ENCODE measurements at places on chromosomes 6 and 20.
A peak's percentile ranks its signal among the peaks of the same experiment; 100 is the strongest.

GRCh38 chr20:46631874-46632446 lies 19.3 kb downstream of the SLC13A3 start:
- no peak overlapping the region for H3K4me3 ChIP-seq
- no peak for DNase-seq
- no peaks in the 10 kb centered on the region for H3K36me3 ChIP-seq
- H3K27ac ChIP-seq: no peak overlapping the region

DNA sequence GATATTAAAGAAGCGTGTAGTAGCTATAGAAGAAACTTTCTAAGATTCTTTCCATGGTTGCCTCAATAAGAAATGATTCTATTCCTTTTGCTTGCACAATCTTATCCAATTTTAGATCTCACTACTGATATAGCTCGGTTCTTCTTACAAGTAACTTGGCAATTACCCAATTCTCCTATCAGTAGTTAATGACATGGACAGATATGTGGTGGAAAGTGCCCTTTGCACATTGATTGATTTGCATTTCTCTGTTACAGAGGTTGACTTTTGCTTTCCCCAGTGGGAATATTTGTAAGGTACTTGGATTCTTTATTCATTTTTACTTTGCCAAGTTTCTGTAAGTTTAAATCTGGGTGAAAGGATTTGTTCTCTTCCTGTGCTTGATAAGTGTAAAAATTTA lies 93.7 kb upstream of the QKI start:
- no peak overlapping the region for H3K4me3 ChIP-seq
- peaks cover 6% of the 10 kb centered on the region for H3K4me1 ChIP-seq

DNA sequence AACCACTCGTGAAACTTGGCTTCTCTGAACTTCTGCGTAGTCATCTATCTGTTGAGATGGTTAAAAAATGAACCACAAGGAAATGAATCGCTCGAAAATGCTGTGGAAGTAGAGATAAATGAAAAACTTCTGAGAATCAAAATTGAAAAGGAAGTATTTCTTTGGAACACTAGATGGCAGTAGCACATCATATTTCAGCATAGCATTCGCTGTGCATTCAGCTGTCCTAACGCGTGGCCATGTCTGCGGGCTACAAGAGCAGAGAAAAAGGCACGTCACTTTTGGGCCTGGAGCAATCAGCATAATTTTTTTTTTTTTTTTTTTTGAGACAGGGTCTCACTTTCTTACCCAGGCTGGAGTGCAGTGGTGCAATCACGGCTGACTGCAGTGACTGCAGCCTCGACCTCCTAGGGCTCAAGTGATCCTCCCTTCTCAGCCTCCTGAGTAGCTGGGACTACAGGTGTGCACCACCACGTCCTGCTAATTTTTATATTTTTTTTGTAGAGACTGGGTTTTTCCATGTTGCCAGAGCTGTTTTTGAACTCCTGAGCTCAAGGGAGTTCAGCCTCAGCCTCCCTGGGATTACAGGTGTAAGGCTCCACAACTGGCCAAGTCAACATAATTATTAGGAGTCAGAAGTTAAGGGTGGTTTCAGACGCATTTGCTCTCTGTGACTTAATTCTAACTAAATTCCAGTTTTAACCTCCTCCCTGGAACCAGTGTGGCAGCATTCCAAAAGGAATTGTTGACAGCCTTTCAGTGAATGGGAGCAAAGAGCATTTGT lies 8.8 kb upstream of the PERP start:
- H3K27ac ChIP-seq: no peak overlapping the region
- peak; percentile 65 for DNase-seq
- no peaks in the 10 kb centered on the region for H3K4me1 ChIP-seq
- no peaks in the 10 kb centered on the region for H3K27me3 ChIP-seq
- H3K36me3 ChIP-seq: no peaks in the 10 kb centered on the region

DNA sequence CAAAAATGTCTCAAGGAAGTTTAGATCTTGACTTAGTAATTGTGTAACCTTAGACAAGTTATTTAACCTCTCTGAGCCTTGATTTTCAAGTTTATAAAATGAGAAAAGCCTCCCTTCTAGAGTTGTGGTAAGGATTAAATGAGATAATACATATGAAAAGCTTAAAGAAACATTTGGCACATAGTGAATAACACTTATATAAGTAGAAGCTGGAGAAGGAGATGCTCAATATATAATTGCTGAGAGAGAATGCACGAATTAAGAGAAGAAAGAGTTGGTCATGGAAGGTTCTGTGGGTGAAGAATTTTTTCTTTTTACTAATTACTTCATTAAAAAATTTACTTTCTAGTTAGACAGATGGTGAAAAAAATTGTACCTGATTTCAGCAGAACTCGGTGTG lies 5.3 kb downstream of the ACSS2 start:
- no peaks in the 10 kb centered on the region for H3K4me1 ChIP-seq
- DNase-seq: no peak
- no peak overlapping the region for H3K27ac ChIP-seq
- H3K36me3 ChIP-seq: peaks cover 29% of the 10 kb centered on the region
- no peak overlapping the region for H3K4me3 ChIP-seq

DNA sequence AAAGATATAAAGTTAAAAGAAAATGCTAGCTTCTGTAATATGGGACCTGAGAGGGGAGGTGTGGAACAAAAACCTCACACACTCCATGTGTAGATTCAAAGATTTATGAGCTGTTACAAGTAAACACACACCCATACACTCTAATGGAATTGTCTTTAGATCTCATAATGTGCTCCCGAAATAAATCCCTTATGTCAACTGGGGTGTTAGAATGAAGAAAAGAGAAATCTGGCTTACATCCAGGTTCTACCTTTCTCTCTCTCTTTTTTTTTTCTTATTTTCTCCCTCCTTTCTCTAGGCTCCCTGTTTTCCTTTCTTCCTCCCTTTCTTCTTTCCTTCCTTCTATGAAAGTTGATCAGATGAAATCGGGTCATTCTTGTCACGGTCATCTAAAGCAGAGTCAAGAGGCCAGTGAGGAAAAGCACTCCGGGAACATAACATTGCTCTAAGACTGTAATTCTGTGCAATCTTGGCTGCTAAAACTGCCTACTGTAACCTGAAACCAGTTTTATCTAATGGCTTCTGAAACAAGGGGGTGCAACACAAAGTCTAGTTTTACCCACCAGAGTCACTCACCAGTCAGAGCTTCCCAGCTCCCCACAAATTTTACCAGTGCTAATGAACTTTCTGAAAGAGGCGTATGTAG lies 68.3 kb upstream of the BTBD3 start:
- H3K36me3 ChIP-seq: no peaks in the 10 kb centered on the region
- H3K27ac ChIP-seq: no peak overlapping the region
- no peak overlapping the region for H3K4me3 ChIP-seq
- DNase-seq: no peak
- H3K27me3 ChIP-seq: no peaks in the 10 kb centered on the region
- no peaks in the 10 kb centered on the region for H3K4me1 ChIP-seq

DNA sequence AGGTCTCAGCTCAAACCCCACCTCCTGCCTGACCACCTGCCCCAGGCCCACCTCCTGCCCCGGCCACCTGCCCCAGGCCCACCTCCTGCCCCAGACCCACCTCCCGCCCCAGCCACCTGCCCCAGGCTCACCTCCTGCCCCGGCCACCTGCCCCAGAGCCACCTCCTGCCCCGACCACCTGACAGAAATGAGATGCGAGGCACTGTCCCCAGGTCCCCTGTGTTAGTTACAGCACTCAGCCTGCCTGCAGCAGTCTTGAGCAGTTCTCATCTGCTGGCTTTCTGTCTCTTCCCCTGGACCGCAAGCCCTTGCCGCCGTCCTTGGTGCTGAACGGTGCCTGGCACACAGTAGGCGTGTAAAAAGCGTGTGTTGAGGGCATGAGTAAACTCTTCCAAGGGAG lies 79.5 kb downstream of the CDH4 start:
- no peak overlapping the region for H3K4me3 ChIP-seq
- H3K27me3 ChIP-seq: no peaks in the 10 kb centered on the region
- H3K36me3 ChIP-seq: no peaks in the 10 kb centered on the region
- DNase-seq: no peak
- no peak overlapping the region for H3K27ac ChIP-seq

DNA sequence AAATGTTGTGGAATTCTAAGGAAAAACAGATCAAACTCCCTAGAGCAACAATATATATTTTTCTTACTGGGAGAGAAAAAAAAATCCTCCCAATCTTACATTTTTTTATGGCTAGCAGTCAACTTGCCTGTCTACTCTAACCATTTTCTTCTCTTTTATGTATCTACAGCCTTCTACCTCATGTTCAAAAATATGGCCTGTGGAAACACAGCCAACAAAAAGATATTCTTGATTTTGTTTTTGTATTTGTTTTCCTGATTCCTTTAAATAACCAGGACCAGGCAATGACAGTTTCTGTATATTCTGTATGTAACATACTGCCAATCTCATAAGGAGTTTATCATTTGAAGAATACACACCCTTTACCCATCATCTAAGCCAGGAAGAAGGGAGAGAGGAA lies 13.0 kb upstream of the SLC16A10 start:
- H3K27ac ChIP-seq: no peak overlapping the region
- H3K27me3 ChIP-seq: no peaks in the 10 kb centered on the region
- H3K4me3 ChIP-seq: no peak overlapping the region
- no peaks in the 10 kb centered on the region for H3K4me1 ChIP-seq
- no peaks in the 10 kb centered on the region for H3K36me3 ChIP-seq
- no peak for DNase-seq

DNA sequence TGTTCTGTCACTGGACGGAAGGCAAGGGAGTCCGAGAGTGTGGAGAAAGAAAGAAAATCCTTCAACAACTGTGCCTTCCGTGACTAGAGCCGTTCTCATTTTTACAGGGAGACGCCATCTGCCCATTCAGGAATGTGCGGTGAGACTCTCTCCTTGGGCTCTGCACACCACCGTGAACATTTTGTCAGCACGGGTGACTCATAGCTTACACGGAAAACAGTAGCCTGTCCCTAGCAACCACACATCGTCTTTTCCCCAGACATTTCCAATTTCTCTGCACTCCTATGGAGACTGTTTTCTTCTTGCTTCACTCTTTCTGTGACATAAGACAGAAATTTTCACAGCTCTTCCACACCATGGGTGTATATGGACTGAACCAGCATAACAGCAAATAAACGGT lies 55.1 kb downstream of the TBXT start:
- H3K36me3 ChIP-seq: no peaks in the 10 kb centered on the region
- H3K4me1 ChIP-seq: no peaks in the 10 kb centered on the region
- no peak for DNase-seq
- H3K27ac ChIP-seq: no peak overlapping the region
- H3K27me3 ChIP-seq: no peaks in the 10 kb centered on the region

DNA sequence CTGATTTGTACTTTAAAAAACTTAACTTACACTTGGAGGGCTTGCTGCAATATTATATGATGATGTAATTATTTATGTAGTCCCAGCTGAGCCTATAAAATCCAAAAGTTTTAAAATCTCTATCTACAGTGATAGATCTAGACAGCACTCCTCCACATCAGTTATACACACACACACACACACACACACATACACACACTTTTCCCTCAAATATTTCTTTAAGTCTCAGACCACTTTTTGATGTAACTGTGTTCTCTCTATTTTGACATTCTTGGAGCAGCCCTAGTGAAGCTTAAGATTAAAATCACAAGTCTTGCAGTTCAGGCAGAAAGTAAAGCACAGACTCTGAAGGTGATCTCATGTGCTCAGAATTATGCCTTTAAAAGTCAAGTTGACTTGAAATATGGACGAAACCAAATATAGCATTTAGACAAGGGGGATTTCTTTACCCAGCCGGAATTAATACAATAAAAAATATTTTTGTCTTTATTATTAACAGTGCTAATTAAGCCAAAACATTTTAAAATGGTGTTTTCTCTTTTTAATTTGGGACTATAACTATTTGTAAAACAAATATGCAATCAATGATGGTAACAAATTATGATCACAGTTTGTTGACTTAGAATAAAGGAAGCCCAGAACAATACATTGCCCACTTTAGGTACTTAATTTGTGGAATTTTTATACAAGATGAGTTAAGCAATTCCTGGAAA lies 63.5 kb upstream of the TMEM30A start:
- H3K27me3 ChIP-seq: no peaks in the 10 kb centered on the region
- peaks cover 10% of the 10 kb centered on the region for H3K4me1 ChIP-seq
- H3K36me3 ChIP-seq: no peaks in the 10 kb centered on the region
- DNase-seq: no peak

- H3K4me3 ChIP-seq: no peak overlapping the region
- DNase-seq: peak; percentile 89
- peaks cover 21% of the 10 kb centered on the region for H3K4me1 ChIP-seq
Observed at GRCh38 chr6:4941782-4942672, 61.8 kb downstream of the RPP40 start.

- no peak overlapping the region for H3K4me3 ChIP-seq
- no peaks in the 10 kb centered on the region for H3K27me3 ChIP-seq
- H3K4me1 ChIP-seq: no peaks in the 10 kb centered on the region
- DNase-seq: no peak
- no peak overlapping the region for H3K27ac ChIP-seq
Observed at GRCh38 chr20:2867081-2867864, 6.0 kb upstream of the PTPRA start.

- H3K36me3 ChIP-seq: no peaks in the 10 kb centered on the region
- H3K4me1 ChIP-seq: no peaks in the 10 kb centered on the region
- no peak for DNase-seq
- H3K27ac ChIP-seq: no peak overlapping the region
- no peak overlapping the region for H3K4me3 ChIP-seq
Observed at GRCh38 chr6:143937668-143937970, 70.4 kb downstream of the PLAGL1 start.

DNA sequence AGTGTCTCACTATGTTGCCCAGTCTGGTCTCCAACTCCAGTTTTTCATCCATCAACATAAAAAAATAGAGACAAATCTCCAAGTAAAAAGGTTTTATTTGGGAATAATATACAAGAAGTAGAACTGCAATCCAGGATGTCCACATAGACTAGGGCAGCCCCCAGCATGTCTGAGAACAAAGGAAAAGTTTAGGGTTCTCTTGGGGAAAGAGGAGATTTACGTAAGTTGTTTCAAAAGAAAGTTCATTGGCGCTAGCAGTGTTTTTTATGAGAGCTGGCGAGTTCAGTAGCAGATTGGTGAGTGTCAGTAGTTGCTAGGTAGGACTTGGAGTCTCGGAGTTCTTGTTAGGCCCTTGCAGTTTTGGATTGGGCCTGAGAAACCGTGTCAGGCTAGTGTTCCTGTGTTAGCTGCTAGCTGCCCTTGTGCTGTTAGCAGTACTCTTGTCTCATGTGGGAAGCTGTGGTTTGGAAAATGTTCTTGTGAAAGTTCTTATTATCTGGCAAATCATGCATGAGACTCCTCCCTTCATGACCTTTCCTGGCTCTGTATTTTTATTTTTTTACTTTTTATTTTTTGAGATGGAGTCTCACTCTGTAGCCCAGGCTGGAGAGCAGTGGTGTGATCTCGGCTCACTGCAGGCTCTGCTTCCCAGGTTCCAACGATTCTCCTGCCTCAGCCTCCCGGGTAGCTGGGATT lies 24.7 kb downstream of the TTLL9 start:
- no peak overlapping the region for H3K4me3 ChIP-seq
- no peaks in the 10 kb centered on the region for H3K27me3 ChIP-seq
- peak overlapping the region; percentile 55 for H3K27ac ChIP-seq
- peak; percentile 61 for DNase-seq
- no peaks in the 10 kb centered on the region for H3K36me3 ChIP-seq
- no peaks in the 10 kb centered on the region for H3K4me1 ChIP-seq

DNA sequence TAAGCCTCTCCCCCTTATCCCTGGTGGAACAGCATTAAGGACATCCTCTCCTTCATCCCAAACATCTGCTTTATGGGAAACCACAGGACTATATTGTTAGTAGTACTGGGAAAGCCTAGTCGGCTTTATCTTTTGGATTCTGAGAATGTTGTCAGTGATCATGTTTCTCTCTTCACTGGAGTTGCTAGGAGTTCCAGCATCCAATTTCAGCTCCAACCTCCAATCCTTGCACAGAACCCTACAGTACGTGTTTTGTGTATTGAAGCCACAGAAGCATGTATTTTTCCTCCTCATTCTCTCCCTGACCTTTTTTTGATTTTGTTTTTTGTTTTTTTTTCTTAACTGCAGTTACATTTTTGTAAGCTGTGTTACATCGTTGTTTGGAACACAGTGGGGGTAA lies 84.0 kb downstream of the PHACTR3 start:
- H3K4me3 ChIP-seq: no peak overlapping the region
- no peak overlapping the region for H3K27ac ChIP-seq
- H3K27me3 ChIP-seq: no peaks in the 10 kb centered on the region
- no peaks in the 10 kb centered on the region for H3K4me1 ChIP-seq
